ENCODE measurements at places on chromosomes 13 and 19.
A peak's percentile ranks its signal among the peaks of the same experiment; 100 is the strongest.

- DNase-seq = no peak
Observed at GRCh38 chr13:39766464-39767158, 111.1 kb downstream of the COG6 start.

DNA sequence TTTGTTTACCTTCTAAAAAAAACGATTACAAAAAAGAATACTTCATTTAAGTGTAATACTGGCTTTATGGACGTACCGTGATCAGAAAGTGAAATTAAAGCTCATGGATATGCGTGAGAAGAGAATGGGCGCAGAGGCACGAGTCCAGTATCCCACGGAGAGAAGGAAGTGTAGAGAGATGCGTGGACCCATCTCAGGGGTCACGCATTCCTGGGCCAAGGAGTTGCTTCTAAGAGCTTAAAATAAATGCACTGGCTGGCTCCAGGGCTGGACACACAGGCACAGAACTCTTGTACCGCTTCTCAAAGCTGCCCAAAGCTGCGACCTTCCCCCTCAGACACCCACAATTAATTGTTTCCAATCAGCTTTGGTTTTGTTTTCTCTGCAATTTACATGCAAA lies 8.7 kb upstream of the SPC24 start:
- DNase-seq = no peak

- peak; percentile 100 for DNase-seq
Observed at GRCh38 chr19:1725100-1726064, 27.9 kb upstream of the ONECUT3 start.

GRCh38 chr13:28494504-28494777 lies 487 bp downstream of the FLT1 start:
- DNase-seq = no peak

DNA sequence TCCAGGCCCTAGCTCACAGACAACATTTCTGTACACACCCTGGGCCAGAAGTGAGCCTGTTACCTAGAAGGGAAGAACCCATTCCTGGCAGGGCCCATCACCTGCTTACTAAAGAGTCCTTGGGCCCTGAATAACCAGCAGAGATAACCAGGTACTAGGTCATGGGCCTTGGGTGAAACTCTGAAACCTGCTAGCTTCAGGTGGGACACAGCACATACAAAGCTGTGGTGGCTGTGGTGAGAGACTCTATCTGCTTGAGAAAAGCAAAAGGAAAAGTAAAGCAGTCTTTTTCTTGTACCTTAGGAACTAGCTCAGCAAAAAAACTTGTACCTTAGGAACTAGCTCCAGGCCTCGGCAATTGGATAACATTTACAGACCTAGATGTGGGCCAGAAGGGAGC lies 1895.9 kb upstream of the PCDH20 start:
- no peak for DNase-seq

- no peak for DNase-seq
Observed at GRCh38 chr13:26323764-26324163, 69.8 kb downstream of the CDK8 start.
